ENCODE measurements at places on chromosomes 3 and 15.

DNA sequence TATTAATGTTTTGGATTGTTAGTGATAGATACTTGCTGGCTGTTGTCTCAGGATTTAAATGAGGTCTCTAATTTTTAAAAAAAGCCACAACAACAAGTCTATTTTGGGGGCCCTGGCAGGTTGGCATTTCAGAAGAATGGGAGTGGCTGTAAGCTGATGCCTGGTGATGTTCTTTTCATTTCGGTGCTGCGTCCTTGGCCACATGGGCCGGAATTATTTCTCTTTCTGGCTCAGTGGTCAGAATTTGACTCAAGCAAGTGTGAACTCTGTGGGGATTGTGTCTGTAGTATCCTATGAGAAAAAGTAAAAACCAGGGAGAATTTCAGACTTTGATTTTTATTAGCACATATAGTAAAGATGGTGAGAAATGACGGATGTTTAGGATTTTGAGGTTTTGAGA lies 203.0 kb downstream of the AKAP13 start:
- no peak for DNase-seq

- no peak for DNase-seq
Measured at GRCh38 chr15:99090011-99090699, 14.7 kb upstream of the SYNM start.

DNA sequence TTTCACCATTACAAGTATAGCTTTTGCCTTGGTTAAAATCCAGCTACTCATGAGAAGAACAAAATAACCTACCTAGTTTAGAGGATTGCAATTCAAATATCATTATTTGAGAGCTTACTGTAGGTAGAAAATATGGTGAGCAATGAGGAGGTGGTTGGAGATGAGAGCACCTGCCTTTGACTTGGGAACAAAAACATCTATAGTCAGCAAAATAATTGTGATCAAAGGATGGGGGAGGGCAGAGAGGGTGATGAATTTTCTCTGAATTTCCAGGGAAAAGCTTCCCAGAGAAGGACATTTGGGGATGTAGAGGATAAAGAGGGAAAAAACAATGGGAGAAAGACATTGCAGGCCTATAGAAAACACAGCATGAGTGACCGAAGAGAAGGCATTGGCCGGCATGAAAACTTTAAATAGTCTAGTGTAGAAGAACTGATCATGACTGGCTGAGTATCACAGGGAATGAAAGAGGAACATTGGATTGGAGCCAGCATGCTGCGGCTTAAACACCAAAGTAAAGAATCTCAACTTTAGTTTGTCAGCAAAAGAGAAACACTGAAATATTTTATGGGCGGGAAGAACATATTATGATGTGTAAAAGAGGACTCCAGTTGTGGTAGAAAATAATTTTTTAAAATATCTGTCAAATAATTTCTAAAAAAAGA lies 581.3 kb downstream of the UNC13C start:
- DNase-seq: no peak

- DNase-seq: no peak
Measured at GRCh38 chr3:175233957-175234940, 375.1 kb downstream of the NAALADL2 start.

DNA sequence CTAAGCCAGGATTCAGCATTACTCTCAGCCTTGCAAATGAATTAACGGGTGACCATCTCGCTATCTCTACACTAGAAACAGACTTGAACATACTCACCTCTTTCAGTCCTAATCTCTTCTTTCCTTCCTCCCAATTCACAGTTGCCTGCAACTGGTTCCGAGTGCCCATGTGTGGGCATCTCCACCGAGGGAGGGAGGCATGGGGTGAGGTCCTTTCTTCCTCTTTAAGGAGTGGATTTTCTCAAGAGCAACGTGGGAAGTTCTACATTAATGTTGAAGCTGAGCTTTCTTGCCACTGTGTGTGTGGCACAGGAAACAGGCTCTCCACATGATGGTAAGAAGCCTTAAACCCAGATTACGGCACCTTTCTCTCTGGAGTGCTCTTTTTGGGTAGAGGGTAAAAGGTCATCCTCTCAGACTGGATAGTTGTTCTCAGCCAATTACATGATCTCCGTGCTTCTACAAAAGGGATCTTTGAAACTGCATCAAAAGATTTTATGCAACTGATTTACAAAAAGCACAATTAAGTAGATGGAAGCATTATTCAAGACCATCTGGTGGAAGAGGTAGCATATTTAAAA lies 286.8 kb upstream of the NR2F2 start:
- DNase-seq: no peak

All from AG04449 (cell line).